ENCODE measurements at places on chromosomes 5 and 9. TPM values are rescaled to one million over a fixed set of nuclear protein-coding genes. Genes with fewer than 3 reads are reported as not detected.

The CARTPT gene
- total RNA-seq = not detected

The PCDHGA3 gene
- total RNA-seq = 2.2 TPM

- DNase-seq = peak; percentile 49
Observed at GRCh38 chr5:10595672-10596309, 31.9 kb downstream of the ANKRD33B start.

DNA sequence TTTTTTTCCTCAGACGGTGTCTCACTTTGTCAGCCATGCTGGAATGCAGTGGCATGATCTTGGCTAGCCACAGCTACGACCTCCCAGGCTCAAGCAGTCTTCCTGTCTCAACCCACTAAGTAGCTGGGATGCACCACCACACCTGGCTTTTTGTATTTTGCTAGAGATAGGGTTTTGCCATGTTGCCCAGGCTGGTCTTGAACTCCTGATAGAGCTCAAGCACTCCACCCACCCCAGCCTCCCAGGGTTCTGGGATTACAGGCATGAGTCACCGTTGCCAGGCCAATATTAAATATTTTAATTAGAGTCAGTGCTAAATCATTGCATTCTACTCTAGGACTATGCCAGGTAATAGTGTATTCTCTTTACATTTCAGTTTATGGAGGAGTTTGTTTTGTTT lies 41.5 kb downstream of the UBE2R2 start:
- DNase-seq = no peak

DNA sequence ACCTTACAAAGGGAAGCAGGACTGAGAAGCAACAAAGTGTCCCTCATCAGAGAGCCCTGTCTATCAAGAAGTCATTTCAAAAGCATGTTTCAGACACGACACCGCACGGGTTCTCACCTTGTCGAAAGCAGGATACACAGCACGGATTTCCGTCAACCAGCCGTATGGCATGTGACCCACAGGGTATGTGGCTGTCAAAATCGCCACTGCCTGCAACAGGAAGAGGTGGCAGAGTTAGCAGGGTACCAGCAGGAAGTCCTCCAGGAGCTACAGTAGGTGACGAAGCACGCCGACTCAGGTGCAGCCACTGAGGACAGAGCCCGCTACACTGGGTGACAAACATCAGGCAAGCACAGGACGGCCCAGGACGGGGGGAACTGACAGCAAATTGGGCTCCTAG lies 81.2 kb downstream of the OTULIN start:
- no peak for DNase-seq

DNA sequence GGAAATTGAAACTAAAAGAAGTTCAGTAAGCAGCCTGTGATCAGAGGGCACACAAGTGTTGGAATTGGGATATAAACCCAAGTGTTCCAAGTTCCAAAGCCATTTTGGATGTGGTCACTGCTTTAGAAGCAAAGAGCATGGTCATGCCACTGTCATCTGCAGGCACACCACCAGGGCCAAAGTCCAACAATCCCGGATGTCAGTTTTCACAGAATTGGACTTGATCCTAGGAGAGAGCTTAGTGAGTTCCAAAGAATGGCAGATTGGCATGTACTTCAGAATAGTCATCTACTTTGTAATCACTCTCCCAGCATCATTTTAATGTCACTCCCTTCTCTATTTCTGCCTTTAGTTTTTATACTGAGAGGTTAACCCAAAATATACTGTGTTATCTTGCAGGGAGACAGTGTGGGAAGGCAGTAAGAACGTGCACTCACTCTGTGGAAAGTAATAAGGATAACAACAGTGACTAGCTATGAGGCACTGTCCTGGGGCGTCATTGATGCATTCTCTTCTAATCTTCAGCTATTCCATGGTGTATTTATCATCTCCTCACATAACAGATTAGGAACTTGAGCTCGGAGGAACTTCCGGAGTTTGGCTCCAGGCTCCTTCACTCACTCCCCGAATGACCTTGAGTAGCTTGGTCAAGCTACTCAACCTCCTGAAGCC lies 388.0 kb downstream of the ACTL7B start:
- DNase-seq = no peak

DNA sequence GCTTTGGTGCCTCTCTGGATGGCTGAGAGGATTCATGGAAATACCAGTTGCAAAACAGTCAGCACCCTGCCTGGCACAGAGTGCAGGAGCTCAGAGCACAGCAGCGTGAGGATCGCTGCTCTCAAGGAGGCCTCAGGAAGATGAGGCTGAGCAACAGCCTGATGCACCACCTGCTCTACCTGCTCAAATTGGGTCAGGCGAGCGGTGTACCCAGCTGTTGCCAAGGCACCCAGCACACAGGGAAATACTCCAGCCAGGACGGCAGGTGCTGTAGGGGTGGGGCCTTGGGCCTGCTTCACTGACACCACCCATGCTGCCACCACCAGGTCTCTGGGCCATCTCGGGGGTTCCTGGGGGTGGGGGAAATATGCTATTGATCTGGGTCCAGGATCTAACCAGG lies 4.3 kb downstream of the EEIG1 start:
- no peak for DNase-seq

- no peak for DNase-seq
Observed at GRCh38 chr5:85814596-85814995, 803.1 kb upstream of the COX7C start.

DNA sequence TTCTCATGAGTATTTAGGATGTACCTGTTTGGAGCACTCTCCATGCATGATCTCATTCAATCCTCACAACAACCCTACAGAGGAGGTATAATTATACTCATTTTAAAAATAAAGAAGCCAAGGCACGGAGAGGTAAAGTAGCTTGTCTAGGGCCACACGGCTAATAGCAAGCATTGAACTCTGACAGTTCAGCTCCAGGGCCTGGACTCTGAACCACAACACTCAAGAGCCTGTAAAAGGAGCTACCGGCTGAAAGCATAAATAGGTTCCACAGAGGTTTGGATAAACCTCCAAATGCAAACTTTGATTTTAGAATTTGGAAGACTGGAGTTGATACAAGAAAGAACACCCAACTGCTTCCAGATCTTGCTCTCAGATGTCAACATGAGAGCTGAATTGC lies 41.2 kb downstream of the ARHGEF37 start:
- no peak for DNase-seq

The GPX8 gene
- 20.5 TPM for total RNA-seq
